NCI-H2081 (cell line): ENCODE measurements at places on chromosomes 3 and 15.
A peak's percentile ranks its signal among the peaks of the same experiment; 100 is the strongest.

DNA sequence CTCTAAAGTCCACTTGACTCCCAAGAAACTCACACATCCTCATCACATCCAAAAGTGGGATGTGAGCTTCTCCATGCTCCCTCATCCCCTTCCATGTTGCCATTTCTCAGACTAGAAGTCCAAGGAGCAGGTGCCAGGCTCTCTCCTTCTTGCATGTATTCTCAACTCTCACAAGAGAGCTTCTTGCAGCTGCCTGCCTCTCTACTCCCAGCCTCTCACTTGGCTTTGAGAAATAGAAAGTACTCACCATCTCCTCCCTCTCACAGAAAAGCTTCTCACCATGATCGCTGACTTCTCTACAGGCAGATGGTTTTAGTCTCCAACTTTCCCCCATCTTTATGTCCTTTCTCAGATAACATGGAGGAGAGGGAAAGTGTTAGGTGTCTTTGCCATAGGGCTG lies 26.6 kb downstream of the COL8A1 start:
- no peak for DNase-seq

GRCh38 chr3:124780356-124780755 lies 50.1 kb downstream of the UMPS start:
- no peak for DNase-seq

- peak; percentile 27 for DNase-seq
Measured at GRCh38 chr3:60045686-60046085, 995.9 kb upstream of the CFAP20DC start.

- no peak for DNase-seq
Measured at GRCh38 chr15:96349034-96349856, 18.7 kb downstream of the NR2F2 start.

DNA sequence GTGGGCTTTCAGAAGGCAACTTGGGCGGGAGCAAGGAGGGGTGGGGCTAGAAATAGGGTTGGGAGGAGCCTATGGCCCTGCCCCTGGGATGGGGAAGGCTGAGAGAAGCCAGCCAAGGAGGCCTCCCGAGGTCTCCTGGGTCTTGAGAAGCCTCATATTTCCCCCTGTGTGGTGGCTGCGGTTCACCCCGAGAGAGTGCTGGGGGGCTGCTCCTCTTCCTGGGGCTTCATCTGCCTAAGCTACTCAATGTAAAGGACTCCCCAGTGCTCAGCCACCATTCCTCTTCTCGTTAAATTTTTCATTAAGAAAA lies 174.3 kb downstream of the SMAD6 start:
- no peak for DNase-seq

DNA sequence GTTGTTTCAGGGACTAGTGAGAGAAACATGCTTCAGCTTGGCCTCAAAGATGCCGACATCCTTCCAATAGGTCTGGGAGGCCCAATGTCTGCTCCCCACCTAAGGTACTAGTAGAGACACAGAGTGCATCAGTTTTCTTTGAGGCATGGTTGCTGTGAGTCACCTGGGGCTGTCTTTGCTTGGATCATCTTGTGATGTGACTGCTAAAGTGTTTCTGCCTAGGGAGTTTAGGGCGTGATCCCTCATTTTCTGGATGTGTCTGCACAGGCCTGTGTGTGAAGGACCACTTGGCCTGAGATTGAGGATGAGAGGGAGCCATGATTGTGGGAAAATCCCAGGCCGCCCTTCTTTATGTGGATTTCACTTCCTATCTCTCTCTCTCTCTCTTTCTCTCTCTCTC lies 4.8 kb downstream of the GASK1A start:
- no peak for DNase-seq

DNA sequence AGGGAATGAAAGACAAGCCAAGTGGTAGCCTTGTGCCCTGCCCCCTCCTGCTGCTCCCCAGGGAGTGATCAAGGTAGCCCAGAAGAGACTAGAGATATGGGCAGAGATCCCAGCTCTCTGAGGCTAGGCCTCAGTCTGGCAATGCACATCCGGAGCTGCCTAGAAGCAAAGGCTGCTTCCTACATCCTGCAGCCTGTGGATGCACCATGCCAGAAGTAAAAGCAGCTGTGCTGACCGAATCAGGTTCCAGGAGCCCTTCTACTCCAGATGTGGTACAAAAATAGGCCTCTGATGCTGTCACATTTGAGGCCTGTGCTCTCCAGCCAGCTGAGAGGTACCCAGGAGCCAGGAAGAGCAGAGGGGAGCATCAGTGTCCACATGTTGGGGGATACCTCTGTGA lies 16.0 kb downstream of the TRAIP start:
- DNase-seq: no peak
